Anterior cingulate cortex (tissue), 58 donors: ENCODE measurements at places on chromosomes 7 and 10.

DNA sequence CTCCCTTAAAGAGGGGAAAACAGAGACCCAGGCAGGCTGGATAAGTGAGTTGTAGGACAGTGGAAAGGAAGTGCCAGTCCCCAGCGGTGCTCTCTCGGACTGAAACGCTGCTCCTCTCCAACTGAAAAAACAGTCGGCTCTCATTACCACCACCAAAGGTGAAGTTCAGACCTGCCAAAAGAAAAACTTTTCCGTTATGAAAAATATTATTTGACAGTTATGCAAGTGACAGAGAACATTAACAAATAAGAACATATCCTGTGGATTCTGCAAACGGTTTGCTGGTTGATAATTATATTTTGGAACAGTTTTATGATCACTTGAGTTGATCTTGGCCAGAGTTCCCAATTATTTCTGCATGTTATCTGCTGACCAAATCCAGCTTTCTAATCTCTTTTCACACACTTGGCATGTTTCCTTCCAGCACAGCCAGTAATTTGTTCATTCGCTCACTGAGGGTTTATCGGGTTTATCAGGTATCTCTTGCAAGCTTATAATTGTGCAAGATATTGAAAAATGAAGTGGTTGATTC, 82.6 kb downstream of the PTPRE start:
- DNase-seq = no peak

DNA sequence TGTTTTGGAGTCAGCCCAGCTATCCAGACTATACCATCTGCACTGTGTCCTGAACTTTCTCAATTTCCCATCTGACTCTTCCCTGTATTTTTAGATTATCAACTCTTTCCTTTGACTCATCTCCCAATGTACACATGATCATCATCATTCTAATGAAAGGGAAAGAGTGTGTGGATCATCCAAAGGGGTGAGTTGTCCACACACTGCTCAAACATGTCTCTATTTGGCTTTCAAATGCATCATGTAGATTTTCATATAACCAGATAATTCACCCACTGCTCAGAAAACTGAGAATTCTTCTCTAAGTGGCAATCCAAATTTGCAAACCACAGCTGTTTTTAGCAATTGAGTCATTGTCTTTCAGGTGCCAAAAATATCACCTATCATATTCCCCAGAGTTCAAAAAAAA, 190.2 kb upstream of the HPS1 start:
- no peak for DNase-seq

GRCh38 chr7:144936314-144936713, 100.5 kb upstream of the TPK1 start:
- DNase-seq = no peak

DNA sequence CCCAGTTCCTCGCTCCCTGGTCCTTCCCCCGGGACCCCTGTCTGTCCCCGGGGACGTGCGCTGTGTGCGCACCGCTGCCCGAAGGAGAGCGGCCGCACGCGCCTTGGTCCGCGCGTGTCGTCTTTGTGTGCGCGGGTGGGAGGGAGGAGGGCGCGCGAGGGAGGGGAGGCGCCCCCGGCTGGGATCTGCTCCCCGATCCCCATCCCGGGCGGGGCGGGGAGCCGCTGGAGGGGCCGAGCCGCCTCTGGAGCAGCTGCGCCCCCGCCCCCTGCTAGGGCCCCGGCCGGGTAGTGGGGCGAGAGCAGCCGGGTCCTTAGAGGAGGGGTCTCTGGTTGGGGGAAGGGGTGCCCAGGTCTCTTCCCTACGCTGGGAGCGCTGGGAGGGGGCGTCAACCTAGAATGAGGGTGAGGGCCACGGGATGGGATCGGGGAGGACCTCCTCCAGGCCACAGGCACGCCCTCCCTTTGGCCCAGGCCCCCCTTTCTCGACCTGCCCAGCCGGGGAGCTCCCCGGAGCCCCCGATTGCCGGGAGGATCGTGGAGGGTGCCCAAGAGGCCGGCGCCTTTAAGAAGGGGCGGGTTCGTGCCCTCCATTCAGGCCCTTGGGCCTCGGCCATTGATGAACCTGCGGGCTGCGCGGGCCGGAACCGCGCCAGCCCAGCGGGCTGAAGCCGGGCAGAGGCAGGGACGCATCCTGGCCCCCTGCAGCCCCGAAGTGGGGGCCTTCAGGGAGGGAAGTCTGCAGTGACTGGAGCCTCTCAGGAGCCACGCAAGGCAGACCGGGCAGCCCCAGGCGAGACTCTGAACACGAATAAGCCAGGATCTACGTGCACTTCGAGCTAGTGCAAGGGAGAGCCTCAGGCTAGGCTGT, 678 bp downstream of the SH2B2 start:
- peak; percentile 33 for DNase-seq

DNA sequence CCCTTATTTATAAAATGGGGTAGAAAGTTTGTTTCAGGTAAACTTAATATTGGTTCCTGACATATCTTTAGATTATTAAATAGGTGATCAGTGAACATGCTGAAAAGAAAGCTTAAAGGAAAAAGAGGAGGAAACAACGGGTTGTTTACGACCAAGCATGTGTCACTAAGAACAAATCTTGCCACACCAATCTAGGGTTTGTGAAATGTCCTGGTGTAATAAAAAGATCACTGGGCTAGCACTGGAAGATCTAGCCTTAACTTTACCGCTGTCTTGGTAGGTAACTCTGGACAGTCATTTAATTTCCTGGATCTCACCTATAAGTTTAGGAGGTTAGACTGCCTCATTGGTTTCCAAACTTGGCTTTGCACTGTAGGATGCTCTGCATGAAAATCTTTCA, 19.0 kb downstream of the VPS26A start:
- no peak for DNase-seq

DNA sequence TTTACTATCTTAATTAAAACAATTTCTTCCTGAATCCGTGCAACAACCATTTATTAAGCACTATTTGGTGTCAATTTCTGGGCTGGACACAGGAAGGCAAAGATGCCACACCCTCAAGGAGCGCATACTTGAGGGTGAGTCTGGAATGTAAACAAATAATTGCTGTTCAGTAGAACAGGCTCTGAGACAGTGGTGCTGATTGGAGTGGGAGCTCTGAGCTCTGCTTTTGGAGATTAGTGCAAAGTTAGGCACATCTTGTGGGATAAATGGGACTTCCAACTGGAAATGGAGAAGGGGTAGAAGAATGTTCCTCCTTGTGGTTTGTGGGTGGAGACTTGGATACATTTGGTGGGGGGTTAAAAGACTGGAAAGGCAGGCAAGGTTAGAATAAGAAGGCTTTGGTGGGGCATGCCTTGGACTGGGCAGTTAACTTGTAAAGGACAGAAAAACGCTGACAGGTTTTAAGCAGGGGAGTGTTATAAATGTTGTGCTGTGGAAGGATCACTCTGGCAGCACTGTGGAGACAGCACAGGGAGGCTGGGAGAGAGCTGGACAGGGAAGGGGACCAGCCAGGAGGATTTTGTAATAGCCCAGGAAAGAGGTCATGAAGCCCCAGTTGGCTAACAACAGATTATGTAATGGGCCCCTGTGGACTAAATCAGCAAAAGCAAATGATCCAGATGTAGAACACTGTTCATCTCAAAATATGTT, 80.7 kb downstream of the ZNF365 start:
- no peak for DNase-seq

DNA sequence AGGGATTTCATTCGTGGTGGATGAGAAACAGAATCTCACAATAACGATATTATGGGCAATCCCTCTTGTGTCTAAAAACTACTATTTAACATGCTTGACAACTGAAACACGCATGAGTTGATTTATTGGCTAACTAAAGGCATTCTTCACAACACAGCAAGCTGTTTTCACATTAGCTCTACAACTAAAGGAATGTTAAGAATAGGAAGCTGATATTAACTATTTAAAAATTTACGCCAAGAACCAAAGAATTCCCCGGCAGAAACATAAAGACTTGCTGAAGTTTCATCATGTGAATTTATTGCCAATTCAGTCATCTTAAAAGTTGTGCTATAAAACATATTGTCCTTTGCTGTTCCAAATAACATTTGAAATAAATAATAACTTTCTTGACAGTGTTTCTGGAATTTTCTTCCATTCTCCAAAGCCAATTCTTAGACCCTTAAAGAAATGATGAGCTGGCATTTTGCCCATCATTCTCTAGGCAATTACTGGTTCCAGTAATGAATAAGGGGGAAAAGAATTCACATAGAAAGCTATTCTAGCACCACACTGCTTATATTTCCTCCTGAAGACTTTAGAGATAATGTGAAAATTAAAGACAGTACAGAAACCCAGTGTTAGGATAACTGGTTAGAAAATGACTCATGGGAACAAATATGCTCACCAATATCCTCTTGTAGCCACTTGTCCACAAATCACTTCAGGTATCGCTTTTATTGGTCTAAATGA, 233.1 kb downstream of the PARD3 start:
- no peak for DNase-seq

- DNase-seq = no peak
Observed at GRCh38 chr7:132072873-132073272, 503.4 kb downstream of the PLXNA4 start.

GRCh38 chr10:122258136-122259074, 12.7 kb upstream of the BTBD16 start:
- DNase-seq = no peak

DNA sequence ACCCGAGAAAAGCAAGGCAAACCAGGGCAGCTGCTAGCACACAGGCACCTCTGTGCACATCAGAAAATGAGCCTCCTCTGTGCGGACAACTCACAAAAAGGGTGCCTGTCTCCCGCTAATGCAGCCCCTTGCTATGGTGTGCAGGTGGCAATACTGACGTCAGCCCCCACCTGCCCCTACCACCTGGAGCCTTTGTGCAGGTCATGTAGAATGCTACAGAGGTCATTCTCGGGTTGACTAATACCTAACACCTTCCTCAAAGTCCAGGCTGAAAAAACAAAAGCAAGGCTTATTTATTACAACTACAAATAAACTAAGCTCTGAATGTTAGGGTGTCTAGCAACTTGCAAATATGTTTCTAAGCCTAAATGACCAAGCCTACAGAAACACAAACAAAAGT, 13.9 kb downstream of the PIP4K2A start:
- DNase-seq = no peak

- DNase-seq = peak; percentile 83
Observed at GRCh38 chr10:132987671-132988571, 45.6 kb upstream of the CFAP46 start.

DNA sequence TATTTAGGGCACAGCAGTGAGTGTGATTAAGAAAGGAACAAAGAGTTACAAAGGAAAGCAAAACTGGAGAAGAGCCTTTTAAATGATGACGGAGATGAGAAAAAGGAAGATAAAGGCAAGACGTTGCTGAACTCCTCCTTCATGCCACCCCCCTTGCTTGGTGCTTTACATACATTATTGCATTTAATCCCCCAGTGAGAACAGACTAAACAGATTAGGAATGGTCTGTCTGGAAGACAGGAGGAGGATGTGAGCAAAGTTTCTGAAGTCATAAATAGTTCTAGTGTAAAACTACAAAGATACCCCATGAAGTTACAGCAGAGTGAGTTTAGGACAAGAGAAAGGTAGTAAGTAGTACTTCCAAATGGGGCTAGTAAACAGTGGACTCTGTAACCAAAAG, 113.5 kb downstream of the PLCE1 start:
- DNase-seq = no peak

- no peak for DNase-seq
Observed at GRCh38 chr10:69874449-69874848, 72.7 kb downstream of the COL13A1 start.

DNA sequence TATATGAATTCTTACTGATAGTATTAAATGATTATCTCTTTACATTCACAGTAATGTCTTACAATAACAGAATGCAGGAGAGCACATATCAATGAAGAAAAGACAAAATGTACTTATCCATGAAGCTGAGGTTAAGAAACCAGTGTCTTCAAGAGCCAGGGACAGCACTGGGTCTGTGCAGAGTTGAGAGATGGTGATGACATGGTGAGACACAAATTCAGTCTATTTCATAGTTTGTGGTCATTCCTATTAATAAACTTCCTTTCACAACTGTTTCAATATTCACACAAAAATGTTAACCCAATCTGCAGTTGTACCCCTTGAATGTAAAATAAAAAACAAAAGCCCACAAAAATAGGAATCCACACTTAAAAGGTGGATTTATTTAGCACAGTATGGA, 5.3 kb upstream of the MAGI2 start:
- no peak for DNase-seq

GRCh38 chr10:3720228-3721019, 64.6 kb downstream of the KLF6 start:
- no peak for DNase-seq

DNA sequence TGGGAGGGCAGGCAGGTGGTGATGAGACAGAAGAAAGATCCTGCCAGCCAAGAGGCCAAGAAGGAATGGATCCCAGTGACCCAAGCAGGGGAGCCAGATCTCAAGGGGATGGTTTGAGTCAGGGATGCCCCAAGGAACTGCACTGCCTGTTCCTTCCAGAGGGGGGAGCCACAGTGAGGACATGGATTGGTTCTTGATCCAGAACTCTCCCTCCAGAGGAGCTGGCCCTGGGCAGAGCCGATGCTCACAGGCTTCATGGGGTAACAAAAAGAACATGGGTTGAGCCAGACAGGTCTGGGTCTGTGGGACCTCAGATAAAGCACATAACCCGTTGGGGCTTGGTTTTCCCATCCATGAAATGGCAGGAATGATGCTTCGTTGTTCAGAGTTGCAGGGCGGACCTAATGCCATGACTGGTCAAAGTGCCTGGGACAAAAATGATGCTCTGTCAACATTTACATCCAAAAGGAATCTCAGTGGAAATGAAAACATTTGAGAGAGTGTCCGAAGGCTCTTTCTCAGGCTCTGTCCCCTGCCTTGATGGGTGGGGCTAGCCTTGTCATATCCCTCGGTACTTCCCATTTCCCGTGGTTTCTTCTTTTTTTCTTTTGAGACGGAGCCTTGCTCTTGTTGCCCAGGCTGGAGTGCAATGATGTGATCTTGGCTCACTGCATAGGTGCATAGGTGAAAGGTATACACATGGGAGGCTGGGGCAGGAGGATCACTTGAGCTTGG, 4.7 kb upstream of the DENND2A start:
- no peak for DNase-seq

DNA sequence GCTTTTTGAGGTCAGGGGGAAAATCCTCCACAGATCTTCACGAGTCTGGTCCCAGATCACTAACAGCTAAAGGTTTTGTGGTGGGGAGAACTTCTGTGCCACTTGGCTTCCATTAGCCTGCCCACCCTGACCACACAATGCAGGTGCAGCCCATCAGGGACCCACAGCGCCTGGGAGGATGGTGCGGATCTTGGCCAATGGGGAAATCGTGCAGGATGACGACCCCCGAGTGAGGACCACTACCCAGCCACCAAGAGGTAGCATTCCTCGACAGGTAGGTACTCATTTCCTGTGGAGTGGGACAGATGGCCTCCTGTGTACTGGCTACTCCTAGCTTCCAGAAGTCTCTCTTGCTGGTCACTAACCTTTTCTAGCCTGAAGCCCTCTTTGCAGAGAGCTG, 1.5 kb downstream of the FAM241B start:
- DNase-seq = no peak

DNA sequence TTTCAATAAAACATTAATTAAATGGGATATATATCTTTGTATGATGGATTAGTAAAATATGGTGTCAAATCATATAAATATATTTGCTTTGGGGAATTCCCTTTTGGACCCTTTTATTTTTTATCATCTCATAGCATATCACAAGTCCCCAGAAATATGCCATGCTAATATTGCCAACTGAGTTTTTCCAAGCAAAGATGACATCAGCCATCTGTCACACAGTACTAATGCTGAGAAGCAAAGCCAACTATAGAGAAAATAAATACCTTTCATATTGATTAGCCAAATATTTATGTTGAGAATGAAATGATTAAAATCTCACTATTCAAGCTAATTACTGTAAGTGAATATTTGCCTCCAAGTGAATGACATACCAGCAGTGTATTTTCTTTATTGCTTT, 575.3 kb downstream of the ETV1 start:
- DNase-seq = no peak
